ENCODE measurements at places on chromosomes 16 and 17.

- DNase-seq, result no peak
Measured at GRCh38 chr16:72620853-72621252, 427.1 kb downstream of the ZFHX3 start.

DNA sequence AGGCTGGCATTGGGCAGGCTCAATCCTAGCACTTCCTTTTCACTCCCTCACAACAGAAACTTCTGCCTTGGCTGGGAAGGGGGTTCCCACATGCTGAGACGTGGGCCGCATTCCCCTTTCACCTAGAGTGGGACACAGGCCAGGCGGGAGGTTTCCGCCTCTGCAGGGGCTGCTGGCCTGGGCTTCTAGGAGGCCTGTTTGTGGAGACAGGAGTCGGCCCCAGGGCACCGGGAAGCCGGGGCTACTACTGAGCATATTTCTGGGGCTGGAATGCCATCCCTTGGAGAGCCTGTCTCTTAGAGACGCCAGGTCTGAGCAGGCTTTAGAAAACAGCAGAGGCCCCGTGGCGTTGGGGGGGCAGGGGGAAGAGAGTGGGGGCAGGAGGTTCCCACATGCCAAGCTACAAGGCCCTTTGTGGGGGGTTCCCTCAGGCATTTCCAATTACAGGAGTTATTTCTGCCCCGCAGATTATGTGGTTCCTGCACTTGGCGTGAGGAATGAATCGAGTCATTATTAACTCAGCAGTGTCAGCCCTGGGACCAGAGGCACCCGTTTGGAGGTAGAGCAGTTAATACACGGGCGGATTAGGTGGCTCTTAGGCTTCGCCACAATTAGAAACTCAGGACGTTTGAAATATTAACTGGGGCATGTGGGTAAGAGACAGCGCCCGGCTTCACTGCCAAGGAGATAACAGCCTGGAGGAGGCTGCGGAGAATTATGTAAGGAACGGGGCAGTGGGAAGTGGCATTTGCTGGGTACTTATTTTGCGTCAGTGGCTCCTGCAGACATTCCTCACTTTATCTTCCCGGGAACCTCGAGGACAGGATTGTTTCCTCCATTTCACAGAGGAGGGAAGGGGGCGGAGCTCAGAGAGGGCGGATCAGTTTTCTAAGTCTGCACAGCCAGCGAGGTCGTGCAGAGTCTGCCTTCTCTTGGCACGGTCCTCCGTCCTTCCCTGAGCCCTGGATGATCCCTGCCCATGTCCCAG lies 162.5 kb downstream of the MAF start:
- DNase-seq, result no peak

GRCh38 chr17:83104577-83105505 lies 25.4 kb downstream of the METRNL start:
- DNase-seq, result no peak

DNA sequence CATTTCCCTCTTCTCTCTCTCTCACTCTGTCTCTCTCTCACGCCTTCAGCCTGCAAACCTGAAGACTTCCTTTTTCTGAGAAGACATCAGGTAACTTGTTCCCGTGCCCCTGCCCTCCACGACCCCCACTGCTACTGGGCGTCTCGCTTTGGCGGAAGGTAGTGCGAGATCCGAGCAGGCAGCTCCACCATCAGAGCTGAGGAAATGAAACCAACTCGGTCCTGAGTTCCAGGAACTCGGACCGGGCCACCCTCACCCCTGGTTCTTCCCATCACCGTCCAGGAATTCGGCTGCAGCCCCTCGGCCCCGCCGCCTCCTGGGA lies 585 bp downstream of the MLKL start:
- DNase-seq, result no peak

DNA sequence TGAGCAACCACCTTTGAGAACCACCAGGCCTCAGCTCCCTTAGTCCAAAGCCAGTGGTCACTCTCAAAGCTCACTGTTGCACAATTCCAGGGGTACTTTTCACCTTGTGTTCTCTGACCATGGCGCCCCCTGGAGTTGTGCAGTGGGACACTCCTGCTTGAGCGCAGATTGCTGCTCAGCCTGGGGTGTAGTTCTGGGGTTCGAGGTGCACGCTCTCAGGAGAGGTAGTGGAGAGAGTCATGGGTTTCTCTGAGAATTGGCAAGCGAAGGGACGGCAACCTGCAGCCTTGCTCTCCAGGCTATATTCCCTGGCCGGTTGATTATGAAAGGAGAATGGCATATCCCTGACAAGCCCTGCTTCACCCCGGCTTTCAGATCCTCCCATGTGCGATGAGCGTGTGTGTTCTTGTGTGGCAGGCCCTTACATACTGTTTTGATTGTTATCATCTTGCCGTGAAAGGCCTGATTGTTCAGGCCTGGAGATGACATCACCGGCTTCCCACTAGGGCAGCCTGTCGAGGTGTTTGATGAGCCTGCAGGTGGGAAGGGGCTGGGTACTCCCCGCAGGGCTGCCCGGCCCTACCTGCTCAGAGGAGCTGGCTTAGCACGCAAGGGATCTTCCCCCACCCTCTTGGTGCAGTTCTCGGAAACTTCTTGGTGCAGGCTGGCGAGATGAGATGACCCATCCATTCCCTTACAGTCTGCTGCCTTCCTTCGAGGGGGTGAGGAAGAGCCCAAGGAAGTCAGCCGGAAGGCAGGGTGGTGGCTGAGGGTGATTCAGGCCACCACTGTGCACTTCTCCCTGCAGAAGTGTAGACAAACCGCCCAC lies 431.2 kb downstream of the SLC39A11 start:
- no peak for DNase-seq

GRCh38 chr17:7307686-7308624 lies 527 bp downstream of the EIF5A start:
- no peak for DNase-seq

- DNase-seq, result no peak
Measured at GRCh38 chr16:86048221-86048620, 149.3 kb downstream of the IRF8 start.

DNA sequence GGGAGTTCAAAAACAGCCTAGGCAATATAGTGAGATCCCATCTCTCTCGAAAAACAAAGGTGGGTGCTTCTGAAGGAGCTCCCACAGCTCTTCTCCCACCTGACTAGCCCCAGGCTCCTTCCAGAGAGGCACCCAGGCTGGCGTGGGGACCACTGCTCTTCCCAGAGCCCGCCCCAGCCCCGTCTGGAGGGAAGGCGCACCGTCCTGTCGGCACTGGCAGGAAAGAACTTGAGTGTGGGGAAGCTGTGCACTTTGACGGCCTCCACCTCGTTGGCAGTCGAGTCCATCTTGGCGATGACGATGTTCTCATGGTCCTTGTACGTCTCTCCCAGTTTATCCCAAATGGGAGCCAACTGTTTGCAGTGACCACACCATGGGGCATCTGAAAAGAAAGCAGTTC lies 10.5 kb upstream of the PPP1R27 start:
- DNase-seq, result no peak

DNA sequence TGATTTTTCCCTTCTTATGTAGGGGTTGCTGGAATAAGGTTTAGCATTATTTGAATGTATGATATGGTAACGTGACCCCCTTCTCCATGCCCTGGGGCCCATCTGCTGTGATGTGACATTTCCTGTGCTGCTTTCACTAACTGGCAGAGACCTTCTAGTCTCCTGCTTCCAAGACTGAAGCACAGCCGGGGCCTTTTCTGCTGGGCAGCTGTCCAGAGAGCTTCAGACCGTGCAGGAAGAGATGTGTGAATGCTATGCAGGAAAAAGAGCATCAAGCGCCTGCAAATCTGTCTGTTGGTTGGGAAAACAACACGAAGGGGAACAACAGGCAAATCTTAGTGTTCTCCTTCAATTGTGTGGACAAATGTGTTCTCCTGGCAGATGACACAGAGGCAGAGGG lies 128.5 kb downstream of the SPACA3 start:
- DNase-seq, result no peak

GRCh38 chr17:47605011-47605410 lies 44.7 kb upstream of the KPNB1 start:
- DNase-seq, result no peak

GRCh38 chr17:50621574-50622031 lies 13.1 kb upstream of the ABCC3 start:
- DNase-seq, result no peak
